GM23338 (cell line): ENCODE measurements at places on chromosomes 11 and 22. TPM values are rescaled to one million over a fixed set of nuclear protein-coding genes. Genes with fewer than 3 reads are reported as not detected.

The PRSS23 gene
- 4.7 and 9.6 TPM in 2 replicates for total RNA-seq

The CNTF gene
- 1.8 and 1.9 TPM in 2 replicates for total RNA-seq

The RIMBP3B gene
- 0.04 and 0.10 TPM in 2 replicates for total RNA-seq

The BTBD10 gene
- 30.1 and 31.3 TPM in 2 replicates for total RNA-seq

The LRRC4C gene
- total RNA-seq = 0.35 TPM in 1 of 2 replicates, not detected in the other

The CNIH2 gene
- total RNA-seq = 9.2 and 10.8 TPM in 2 replicates

The MMP1 gene
- total RNA-seq = not detected in 2 replicates

The MS4A4A gene
- total RNA-seq = not detected in 2 replicates

DNA sequence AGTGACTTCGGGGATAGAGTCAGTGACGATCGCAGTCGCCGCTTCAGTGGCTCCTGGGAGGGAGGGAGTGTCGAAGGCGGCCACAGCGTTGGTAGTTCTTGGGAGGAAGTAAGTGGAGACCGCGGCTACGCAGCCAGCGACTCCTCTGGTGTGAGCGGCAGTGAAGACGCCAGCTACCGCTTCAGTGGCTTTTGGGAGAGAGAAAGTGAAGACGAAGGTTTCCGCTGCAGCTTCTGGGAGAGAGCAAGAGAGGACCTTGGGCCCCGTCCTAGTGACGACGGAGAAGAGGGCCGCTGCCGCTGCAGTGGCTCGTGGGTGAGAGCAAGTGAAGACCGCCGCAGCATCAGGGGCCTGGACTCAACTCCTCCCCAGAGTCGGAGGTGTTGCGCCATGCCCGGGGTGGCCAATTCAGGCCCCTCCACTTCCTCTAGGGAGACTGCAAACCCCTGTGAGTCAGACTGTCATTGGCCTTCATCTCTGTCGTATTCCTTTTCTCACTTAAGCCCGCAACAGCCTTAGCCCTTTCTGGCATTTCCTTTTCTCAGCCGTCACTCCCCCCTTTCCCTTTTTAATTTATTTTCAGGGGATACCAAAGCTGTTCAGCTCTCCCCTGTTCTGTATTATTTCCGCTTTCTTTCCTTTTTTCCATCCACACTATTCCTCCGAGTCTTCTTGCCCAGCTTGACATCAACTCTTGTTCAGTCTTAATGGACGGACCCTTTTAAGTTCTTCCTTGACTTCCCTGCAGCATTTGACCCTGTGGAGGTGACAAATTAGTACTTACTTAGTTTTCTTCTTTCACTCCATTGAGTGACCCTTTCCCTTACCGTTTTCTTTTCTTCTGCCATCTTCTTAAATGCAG lies 1.0 kb downstream of the ANKRD42 start:
- DNase-seq = peak; percentile 63

- no peak for DNase-seq
Measured at GRCh38 chr22:40499209-40499623, 128.8 kb downstream of the SGSM3 start.

- no peak for DNase-seq
Measured at GRCh38 chr11:127035824-127036223, 35.3 kb upstream of the KIRREL3 start.

GRCh38 chr11:64384981-64385944 lies 26.3 kb downstream of the RPS6KA4 start:
- no peak for DNase-seq

GRCh38 chr11:69136471-69136870 lies 19.3 kb upstream of the SMIM38 start:
- DNase-seq = no peak

- no peak for DNase-seq
Measured at GRCh38 chr11:111461460-111462235, 50.5 kb downstream of the BTG4 start.

GRCh38 chr22:46121079-46121478 lies 29.2 kb upstream of the PPARA start:
- DNase-seq = no peak

DNA sequence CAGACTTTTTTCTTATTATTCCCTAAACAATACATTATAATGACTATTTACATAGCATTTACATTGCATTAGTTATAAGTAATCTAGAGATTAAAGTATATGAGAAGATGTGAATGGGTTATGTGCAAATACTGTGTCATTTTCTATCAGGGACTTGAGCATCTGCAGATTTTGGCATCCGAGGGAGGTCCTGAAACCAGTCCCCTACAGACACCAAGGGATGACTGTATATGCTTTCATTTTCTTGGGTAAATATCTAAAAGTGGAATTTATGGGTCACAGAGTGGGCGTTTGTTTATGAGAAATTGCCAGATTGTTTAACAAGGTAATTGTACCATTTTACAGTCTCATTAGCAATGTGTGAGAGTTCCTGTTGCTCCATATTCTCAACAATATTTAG lies 454.5 kb upstream of the API5 start:
- no peak for DNase-seq

- DNase-seq = peak; percentile 64
Measured at GRCh38 chr11:116736763-116737162, 36.0 kb downstream of the BUD13 start.

DNA sequence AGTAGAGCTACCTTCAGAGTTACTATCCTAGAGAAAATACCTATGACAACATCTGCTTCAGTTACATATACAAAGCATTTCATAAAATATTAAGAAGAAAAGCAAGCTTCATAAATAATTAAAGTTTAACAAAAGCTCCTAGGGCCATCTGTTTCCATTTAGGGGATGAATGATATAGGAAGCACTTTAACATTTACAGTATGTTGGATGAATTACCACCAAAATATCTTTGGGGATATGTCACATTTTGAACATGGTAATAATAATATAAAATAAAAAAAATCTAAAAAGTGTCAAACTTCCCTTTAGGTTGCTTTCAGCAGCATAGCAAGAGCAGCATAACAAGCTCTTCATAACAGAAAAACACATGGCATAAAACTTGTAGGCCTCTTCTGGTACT lies 104.6 kb downstream of the ATG16L2 start:
- DNase-seq = no peak

- no peak for DNase-seq
Measured at GRCh38 chr11:23497040-23497439, 636.8 kb upstream of the CCDC179 start.

DNA sequence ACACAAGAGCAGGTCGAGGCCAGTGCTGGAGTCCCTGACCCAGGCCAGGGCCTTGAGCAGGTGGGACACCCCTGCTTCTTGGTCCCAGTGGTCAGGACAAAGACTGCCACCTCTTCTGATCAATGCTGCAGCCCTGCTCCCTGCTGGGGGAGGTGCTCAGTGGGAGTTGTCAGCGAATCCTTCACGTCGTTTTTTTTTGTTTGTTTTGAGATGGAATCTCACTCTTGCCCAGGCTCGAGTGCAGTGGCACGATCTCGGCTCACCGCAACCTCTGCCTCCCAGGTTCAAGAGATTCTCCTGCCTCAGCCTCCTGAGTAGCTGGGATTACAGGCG lies 34.7 kb downstream of the NUP50 start:
- no peak for DNase-seq

GRCh38 chr11:116519499-116519898 lies 253.3 kb downstream of the BUD13 start:
- DNase-seq = no peak

DNA sequence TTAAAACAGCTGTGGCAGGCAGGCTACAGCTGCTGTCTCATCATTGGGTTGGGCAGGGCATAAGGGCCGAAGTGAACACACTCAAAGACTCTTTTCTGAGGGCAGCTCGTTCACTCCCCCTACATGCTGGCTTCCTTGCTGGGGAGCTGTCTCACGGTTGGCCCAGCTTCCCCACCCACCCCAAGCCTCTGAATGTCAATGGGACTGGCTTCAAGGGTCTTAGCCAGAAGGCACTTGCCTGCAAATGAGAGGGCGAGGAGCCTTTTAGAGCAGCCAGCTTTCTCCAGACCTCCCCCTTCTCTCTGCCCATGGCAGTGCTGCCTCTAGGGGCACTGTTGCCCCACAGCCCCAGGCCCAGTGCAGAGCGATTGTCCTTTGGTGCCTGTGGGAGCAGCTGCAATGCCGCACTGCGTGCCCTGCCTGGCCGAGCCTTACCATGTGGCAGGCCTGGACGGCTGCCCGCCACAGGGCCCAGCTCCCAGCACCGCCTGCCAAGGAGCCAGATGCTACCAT lies 94.7 kb upstream of the RASSF10 start:
- DNase-seq = peak; percentile 91

GRCh38 chr11:117204283-117205080 lies 5.3 kb downstream of the TAGLN start:
- no peak for DNase-seq

GRCh38 chr11:116598036-116598435 lies 174.8 kb downstream of the BUD13 start:
- DNase-seq = no peak

DNA sequence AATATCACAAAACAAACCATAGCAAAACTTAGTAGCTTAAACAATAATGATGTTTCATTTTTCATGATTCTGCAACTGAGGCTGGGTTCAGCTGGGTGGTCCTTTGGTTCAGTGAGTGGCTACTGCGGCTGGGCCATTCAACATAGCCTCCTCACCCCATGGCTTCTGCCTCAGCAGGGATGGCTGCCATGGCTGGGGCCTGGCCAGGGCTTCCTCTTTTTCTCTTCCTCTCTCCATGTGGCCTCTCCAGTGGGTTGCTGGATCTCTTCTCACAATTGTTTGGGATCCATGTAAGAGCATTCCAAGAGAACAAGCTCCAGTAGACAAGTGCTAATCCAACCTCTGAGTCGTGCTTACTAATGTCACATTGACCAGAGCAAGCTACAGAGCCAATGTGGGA lies 248.6 kb upstream of the PLET1 start:
- DNase-seq = no peak

- no peak for DNase-seq
Measured at GRCh38 chr11:72631806-72632731, 42.2 kb downstream of the PDE2A start.

DNA sequence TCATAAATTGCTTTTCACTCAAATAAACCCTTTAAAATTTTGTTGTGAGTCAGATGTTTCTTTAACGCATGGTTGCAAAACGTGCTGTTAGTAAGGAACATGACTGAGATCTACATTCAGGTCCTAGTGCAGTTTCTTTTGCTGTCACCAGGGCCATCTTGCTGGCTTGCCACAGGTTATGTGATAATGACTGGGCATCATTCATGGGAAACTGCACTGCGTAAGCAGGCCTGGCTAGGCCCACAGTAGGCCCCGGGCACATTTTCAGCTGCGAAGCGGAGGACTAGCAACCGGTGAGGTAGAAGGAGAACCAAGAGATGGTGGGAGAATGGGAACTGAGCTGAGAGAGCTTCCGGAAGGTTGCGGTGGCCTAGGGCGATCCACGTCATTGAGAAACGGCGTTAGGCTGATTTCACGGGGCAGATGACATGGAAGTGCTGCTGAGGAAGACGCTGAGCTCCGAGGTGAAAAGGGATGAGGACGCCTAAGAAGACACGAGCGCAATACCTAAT lies 3.2 kb upstream of the KLHDC7B start:
- no peak for DNase-seq

DNA sequence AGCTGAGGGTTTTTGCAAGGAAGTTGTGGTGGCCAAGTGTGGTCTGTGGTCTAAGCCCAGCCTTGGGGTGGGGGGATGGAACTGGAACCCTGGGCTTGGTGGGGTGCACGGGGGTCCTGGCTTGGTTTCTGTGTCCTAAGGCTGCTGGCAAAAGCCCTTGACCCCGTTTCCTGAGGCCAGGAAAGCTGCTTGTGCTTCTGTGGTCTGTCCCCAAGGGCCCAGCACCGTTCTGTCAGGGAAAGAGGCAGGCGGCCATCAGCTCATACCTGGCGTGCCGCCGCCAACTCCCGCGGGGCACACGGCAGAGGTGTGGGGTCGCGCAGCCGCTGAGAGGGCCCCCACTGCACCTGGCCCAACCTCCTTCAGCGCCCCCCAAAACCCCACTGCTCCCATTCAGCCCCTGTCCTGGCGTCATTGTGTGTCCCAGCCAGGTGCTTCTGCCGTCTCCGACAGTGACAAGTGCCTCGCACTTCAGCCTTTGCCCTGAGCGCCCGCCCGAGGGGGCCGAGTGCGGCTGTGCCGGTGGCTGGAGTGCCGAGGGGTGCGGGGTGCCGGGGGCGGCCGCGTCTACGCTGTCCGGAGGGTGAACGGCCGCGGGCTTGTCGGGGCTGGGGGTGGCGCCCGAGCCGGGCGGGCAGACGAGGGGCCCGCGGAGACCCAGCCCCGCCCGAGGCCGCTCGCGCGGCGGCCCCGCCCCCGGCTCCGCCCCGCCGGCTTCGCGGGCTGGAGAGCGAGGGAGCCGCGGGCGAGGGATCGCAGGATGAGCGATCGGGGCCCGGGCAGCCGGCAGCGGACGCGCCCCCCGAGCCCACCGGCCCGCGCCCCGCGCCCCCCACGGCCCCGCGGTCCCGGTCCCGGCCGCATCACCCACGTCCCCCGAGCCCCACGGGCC lies at the start of gene CNIH2:
Gene CNIH2, plus strand, starts transcription at position 705 of the 892 bp plus-strand sequence. CDS start 282 bp downstream, outside the sequence.
- DNase-seq = peak; percentile 69

- DNase-seq = no peak
Measured at GRCh38 chr11:12505183-12505582, 127.8 kb downstream of the PARVA start.

DNA sequence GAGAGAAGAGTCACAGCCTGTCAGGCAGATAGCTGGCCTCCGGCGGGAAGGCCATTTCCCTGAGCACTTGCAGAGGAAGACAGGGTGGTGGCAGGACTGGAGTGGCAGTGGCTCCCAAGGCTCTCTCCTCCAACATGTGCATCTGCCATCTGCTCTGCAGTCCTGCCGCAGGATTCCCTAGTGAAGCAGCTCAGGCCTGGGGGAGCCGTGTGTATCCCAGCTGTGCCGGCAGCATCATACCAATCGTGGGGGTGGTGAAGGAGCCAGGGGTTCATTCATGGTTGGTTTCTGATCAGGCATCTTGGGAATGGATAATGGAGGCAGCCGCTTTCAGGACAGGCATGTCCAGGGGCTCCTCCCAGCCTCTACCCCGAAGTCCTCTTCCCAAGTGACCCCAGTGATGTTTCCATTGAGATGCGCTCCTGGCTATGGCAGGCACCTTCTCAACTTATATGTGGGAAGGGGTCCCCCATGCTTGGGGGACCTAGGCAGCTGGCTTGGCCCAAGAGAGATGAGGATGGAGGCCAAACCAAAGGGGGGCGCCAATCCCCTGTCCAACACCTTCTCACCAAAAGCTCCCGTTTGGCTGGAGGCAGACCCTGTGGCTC lies 6.1 kb downstream of the TAGLN start:
- no peak for DNase-seq

GRCh38 chr22:31451709-31452571 lies 37.7 kb downstream of the EIF4ENIF1 start:
- DNase-seq = peak; percentile 67

- DNase-seq = no peak
Measured at GRCh38 chr11:68052137-68052873, 13.5 kb downstream of the TCIRG1 start.

DNA sequence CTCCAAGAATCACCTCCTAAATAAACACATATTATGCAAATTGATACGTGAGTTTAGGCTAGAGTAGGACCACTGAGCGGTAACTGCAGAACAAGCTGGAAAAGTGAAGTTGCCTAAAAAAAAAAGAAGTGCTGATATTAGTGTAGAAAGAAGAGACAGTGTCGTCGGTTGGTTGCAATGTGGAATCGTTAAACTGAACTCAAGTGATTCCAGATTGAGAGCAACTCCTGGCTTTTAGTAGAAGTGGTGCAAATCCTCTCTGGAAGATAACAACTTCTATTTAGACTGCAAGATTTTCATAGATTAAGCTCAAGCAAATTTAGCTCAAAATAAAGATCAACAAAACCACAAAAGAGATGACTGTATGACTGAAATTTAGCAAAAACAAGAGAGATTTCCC lies 97.0 kb upstream of the PGR start:
- no peak for DNase-seq
